ENCODE measurements at places on chromosomes 12 and 14.

- no peak for DNase-seq
Observed at GRCh38 chr12:131137009-131137835, 183.5 kb downstream of the ADGRD1 start.

DNA sequence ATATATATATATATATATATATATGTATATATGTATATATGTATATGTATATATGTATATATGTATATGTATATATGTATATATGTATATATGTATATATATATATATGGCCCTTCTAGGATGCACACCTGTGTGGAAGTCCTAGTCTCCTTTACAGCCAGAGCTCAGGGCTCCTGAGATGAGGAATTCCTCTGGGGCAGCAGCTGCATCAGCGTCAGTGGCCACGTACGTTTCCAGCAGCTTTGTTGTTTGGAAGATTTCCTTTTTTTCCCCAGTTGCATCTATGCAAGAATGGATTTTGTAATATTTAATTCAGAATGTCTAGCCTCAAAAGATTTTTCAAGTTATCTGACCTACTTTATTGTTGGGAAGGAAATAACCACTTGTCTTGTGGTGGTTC is 68.6 kb downstream of the TNFAIP2 start:
- no peak for DNase-seq

- DNase-seq = no peak
Observed at GRCh38 chr14:80385336-80385735, 174.0 kb upstream of the DIO2 start.

- DNase-seq = no peak
Observed at GRCh38 chr12:92992041-92992440, 62.9 kb upstream of the EEA1 start.

DNA sequence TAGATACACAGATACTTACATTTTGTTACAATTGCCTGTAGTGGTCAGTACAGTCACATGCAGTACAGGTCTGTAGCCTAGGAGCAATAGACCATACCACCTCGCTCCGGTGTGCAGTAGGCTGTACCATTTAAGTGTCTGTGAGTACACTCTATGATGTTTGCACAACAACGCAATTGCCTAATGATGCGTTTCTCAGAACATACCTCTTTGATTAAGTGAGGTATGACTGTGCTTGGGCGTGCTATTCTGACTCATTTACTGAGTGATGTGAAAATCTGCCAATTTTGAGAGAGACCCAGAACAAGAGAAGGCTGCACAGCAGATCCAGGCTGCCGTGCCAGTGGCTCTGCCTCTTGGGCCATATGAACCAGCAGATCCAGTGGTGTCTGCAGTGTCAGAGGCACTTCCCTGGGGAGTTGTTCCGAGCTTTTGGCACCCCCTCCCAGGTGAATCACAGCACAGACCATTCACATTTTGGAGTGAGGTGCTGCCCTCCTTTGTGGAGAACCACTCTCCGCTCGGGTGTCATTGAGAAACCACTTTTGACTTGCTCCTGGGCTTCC is 20.4 kb downstream of the DLK1 start:
- DNase-seq = no peak
